CD14-positive monocyte (primary cell): ENCODE measurements at places on chromosomes 5 and 9.

DNA sequence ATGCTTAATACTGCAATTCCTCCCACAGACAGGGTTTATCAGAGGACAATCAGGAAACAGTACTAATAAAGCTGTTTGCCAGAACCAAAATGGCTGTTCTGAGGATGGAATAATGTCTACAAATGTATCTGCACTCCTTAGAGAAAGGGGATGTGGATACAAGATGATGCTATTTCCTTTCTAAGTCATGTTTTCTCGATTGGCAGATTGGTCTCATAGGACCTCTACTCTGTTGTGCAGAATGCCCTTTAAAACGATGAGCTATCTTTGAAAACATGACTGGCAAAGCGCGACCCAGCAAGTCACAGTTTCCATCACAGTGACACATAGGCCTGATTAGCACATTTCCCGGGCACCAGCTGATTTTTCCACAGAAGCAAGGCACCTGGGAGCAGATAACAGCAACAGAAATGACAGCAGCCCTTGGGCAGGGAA, 54.0 kb downstream of the AOPEP start:
- DNase-seq, result no peak

- no peak for DNase-seq
Measured at GRCh38 chr5:105573575-105573974, 2011.0 kb upstream of the NUDT12 start.

DNA sequence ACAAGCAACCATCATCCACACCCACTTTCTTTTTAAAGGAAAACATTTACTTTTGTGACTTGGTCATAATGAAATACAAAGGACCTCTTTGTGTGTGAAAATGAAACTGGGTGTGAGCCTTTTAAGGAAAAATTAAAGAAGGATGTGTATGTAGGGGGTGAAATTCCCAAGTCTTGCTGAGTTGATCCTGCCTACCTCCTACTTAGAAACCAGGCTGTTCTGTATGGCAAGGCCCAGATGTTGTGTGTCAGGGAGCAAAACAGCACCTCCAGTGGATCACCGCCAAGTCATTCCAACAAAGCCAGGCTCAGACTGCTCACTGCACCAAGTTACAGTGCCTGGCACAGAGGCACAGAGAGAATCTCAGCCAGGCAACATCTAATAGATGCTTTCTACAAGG, 198.5 kb upstream of the FBN2 start:
- no peak for DNase-seq

DNA sequence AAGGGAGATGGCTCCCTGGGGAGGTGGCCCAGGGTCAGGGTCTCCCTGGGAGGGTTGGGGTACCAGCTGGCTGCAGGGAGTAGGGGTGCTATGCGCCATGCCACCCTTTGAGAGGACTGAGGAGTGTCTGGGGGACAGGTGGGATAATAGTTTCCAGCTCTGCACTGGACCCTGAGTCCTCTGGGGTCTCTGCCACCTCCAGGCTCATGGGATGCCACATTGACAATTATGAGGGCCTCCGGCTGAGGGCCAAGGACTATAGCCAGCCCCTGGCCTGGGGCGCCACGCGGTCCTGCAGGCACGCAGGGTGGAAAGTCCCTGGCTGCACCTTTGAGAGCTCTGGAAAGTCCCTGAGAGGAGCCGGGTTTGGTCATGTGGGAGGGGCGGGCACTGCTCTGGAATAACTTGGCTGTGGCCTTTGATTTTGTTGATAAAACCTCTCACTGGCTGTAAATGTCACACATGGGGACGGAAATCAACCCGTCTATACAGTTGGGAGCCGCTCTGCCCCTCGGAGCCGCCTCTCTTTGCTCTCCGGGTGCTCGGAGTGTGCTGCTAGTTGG, 16.0 kb downstream of the TRAF2 start:
- peak; percentile 34 for DNase-seq

- DNase-seq, result no peak
Measured at GRCh38 chr5:100110497-100110896, 424.7 kb upstream of the FAM174A start.

- DNase-seq, result no peak
Measured at GRCh38 chr9:110316261-110317075, 21.2 kb downstream of the TXNDC8 start.
